ENCODE measurements at places on chromosomes 2 and 18. TPM values are rescaled to one million over a fixed set of nuclear protein-coding genes. Genes with fewer than 3 reads are reported as not detected.

PKDCC gene
- 32.8 TPM for total RNA-seq

RAB17 gene
- total RNA-seq = 26.9 TPM

DPY30 gene
- 176 TPM for total RNA-seq

CROCC2 gene
- total RNA-seq = not detected

HOXD4 gene
- total RNA-seq = not detected

HES6 gene
- 76.3 TPM for total RNA-seq

MC5R gene
- total RNA-seq = not detected

RNU2-63P gene
- total RNA-seq = not detected

CCDC68 gene
- 1.2 TPM for total RNA-seq

ASAP2 gene
- 16.5 TPM for total RNA-seq

ZNF397 gene
- total RNA-seq = 48.6 TPM

IRS1 gene
- 26.2 TPM for total RNA-seq

BUB1 gene
- total RNA-seq = 184 TPM

HOXD13 gene
- total RNA-seq = not detected

CD8A gene
- total RNA-seq = 0.24 TPM

PLA2R1 gene
- total RNA-seq = 0.78 TPM

CD207 gene
- total RNA-seq = not detected

CPO gene
- total RNA-seq = not detected

- DNase-seq = no peak
These were observed 18.7 kb upstream of the COLEC12 start for GRCh38 chr18:519019-519879.

DNA sequence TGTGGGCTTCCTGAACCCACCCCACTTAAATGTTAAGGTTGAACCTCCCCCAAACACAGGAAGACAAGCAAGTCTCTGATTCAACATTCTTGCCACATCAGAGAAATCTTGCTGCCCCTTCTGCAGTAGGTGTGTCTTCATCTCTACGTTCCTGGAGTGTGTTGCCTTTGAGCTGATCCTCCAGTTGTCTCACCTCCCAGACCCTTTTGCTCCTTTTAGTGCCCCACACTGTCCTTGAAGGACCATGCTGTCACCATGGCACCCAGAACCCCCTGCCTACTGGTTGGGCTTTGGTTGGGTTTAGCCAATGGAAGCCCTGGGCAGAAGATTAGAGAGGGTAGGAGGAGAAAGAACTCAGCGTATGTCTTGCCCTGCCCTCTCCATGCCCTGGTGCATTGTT is 10.7 kb downstream of the CAB39 start:
- DNase-seq = no peak

DNA sequence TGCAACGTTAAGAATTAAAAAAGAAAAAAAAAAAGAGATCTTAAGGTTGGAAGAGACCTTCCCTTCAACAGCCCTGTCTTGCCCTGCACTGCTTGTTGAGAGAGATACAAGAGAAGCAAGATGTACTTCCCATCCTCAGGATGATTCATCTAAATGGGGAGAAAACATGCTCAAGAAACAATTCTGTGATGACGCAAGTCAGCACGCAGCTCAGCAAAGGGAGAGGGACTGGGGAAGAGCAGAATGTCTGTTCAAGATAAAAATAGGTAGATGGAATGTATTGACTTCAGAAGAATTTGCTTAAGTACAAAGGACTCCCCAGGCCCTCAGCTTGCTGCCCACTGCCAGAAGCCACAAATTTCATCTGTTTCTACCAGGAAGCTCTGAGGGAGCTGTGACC is 198.2 kb upstream of the SPRED2 start:
- no peak for DNase-seq

GRCh38 chr2:210009126-210009525 is 6.7 kb downstream of the RPE start:
- DNase-seq = no peak

- DNase-seq = no peak
These were observed 181.8 kb downstream of the BCL11A start for GRCh38 chr2:60371681-60372080.

DNA sequence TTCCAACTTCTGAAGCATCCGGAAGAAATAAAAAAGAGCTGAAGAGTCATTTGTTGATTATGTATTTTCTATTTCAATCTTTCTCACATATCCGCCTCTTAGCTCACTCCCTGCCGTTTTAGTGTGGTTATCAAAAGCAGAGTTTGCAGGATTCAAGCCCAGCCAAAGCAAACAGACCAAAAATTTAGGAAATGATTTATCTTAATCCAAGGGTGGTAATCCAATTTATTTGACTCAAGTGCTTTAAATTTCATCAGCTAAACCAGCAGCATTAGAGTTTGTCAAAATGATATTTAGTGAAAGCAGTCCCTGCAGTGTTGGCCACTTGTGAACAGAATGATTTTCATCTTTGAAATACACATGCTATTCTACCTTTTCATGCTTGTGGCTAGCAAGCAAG is 129.3 kb upstream of the CCDC68 start:
- no peak for DNase-seq

- no peak for DNase-seq
These were observed 61.6 kb downstream of the DNMT3A start for GRCh38 chr2:25280051-25280687.

DNA sequence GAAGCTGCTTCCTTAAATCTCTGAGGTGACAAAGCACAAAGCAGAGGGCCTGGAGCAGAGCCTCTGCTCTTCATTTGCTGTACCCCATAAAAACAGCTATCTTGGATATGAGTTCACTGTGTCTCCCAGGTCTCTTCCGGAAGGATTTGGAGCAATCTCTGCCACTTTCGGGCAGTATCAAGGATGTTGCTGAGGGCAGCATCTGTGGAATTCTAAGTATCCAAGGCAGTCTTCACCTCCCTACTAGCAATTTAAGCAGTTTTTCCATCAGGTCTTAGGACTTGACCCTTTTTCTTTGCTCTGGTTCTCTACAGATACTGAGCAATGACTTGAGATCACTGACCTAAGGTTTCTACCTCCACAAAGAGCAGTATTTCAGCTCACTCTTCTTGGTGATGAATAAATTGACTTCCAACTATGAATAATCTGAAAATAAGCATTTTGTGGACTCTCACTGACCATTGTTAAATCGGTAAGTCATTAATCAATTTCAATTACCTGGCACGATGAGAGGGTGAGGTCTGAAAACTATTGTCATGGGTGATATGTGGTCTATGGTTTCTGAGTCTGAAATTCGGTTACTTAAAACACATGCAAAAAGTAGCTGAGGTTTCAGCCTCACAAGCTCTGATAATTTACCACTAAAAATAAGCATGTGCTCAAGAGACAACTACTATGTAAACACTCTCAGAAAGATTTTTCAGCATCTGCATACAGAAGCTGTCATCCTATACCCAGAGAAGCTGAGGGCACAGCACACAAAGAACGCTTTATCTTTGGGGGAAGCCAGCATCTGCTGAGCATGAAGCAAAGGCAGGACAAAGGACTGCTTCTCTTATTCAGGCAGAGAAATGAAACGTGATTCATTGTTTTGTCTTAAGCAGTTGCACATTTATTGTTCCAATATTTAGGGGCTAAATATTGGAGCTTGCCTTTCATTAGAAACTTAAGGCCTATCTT is 32.1 kb upstream of the SPATS2L start:
- peak; percentile 39 for DNase-seq

DNA sequence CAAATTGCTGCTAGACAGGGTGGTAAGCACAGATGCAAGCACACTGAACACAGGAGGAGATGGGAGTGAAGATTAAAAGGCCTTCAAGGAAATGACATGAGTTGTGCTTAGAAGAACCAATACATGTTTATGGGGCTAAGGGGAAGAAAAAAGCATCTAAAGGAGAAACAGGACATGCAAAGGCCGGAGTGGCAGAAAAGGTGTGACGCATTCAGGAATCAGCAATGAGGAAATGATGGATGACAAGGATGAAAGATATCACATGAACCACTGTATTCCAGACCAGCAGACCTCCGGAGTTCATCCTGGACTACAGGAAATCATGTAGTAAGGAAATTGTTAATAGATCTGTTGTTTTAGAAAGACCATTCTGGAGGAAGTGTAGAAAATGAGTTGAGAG is 42.8 kb downstream of the PPP4R1 start:
- DNase-seq = no peak

GRCh38 chr2:15364561-15364960 is 196.6 kb downstream of the NBAS start:
- DNase-seq = no peak

DNA sequence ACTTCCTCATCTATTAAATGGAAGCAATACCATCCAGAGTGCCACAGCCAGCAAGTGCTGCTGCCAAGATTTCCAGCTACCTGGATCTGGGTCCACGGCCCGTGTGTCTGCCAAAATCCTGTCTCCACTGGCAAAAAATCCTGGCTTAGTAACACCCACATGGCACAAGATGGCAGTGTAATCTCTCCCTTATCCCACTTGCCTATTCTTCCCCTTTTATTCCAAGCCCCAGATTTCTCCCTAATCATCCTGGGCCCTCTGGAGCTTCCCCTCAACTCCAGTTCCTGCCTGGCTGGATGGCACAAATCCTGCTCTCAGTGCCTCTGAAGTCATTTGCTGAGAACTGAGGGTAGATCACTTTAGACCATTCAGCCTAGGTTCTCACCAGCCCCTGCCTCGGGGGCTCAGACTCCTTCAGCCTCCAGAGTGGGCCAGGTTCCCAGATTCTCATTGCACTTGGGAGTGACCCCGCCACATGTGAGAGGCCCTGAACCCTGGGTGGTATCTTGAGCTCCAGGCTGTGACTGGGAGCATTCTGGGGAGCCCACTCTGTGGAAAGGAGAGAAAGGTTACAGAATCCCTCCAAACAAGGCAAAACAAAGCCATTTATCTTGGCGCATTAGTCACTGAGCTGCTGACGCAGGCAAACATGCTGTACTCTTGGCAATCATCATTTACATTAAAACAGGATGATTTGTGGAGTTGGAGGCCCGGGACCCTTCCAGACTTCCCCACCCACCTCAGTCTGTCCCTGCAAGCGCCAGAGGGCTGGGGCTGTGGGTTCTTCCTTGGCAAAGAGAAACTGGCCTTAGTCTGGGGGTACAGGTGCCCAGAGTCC is 325.8 kb downstream of the DYSF start:
- DNase-seq = peak; percentile 22

- DNase-seq = no peak
These were observed 22.9 kb downstream of the SLC66A2 start for GRCh38 chr18:79928563-79928960.

- DNase-seq = no peak
These were observed 42.9 kb downstream of the ZNF385B start for GRCh38 chr2:179818546-179818945.

- no peak for DNase-seq
These were observed 16.2 kb upstream of the RHOB start for GRCh38 chr2:20430461-20431300.

GRCh38 chr2:10871978-10872377 is 39.8 kb upstream of the KCNF1 start:
- DNase-seq = no peak

- DNase-seq = peak; percentile 37
These were observed 107.5 kb downstream of the GULP1 start for GRCh38 chr2:188399159-188399558.

- no peak for DNase-seq
These were observed 45.1 kb downstream of the CCDC102B start for GRCh38 chr18:68842951-68843350.

DNA sequence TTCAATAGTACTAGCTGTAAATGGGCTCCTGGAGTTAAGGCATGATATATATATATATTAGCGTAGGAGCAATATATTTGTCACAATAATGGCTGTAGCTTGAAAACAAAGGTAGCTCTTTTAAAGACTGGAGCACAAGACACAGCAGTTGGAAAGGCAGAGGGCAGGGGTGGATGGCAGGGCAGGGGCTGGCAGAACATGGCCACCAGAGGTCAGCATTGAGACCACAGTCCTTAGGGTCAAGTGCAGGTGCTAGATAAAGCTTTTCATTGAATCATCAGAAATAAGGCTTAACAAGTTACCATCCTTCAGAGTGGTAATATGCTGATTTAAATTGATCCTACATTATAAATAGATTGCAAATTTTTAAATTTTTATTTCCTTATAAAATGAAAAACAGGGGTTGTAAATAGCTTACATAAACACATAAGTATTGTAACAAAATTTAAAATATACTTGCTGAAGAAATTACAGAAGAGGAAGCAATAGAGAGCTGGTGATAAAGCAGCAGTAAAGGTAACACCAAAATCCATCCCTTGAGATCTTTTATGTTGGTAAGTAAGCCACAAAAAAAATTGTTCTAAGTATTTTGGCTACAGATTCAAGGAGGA is 161.2 kb upstream of the PIEZO2 start:
- DNase-seq = peak; percentile 76

DNA sequence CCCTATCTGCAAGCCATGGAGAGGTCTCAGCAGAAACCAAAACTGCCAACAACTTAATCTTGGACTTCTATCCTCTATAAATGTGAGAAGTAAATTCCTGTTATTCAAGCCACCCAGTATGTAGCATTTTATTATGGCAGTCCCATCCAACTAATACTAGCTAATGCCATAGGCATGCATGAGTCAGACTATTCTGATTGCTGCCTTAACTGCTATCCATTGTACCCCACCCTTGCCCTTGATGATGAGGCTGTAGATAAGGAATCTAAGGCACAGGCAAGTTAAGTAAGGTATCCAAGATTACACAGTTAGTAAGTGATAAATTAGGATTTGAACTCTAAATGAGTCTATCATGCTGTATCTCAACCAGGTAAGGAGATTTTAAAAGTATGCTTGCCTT is 223.0 kb downstream of the UBE2E3 start:
- DNase-seq = no peak

DNA sequence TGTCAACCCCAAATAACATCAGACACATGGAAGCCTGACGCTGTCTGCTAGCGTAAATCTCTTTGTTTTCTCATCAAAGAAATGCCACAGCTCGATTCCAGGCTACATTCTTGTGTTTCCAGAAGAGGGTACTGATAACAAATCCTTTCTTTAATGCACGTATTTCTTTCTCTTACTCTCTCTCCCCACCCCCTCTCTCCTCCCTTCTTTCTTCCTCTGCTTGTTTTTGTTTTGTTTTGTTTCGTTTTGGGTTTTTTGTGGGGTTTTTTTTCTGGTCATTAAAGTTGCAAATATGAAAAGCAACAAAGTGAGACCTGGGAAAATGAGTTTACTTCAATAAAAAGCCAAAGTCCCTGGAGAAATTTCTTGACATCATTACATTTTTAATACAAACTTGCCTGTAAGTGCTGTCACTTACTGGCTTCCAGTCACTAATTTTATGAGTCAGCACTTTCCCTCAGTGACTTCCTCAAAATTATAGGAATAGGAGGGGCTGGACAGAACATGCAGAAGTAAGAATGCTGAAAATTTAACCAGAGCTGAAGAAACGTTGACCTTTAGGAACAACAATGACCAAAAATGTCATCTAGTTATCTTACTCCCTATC is 106.7 kb upstream of the NABP1 start:
- peak; percentile 67 for DNase-seq

GRCh38 chr2:129775952-129776653 is 203.4 kb upstream of the RAB6C start:
- DNase-seq = no peak

GRCh38 chr2:222594679-222595078 is 61.2 kb downstream of the FARSB start:
- no peak for DNase-seq

DNA sequence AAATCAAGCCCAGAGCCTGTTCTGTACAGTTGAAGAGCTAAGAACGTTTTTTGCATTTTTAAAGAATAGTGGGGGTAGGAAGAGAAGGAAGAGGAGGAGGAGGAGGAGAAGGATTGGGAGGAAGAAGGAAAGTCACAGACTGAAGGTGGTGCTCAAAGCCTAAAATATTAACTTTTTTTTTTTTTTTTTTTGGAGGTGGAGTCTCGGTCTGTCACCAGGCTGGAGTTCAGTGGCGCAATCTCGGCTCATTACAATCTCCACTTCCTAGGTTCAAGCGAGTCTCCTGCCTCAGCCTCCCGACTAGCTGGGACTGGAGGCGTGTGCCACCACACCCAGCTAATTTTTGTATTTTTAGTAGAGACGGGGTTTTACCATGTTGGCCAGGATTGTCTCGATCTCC is 18.3 kb upstream of the KLHL29 start:
- no peak for DNase-seq

All from GM23338 (cell line).